Esophagus squamous epithelium (tissue), 5 donors: ENCODE measurements at places on chromosomes 13 and 19. TPM values are rescaled to one million over a fixed set of nuclear protein-coding genes. Genes with fewer than 3 reads are reported as not detected.

- no peak for DNase-seq
These were observed 699 bp downstream of the RCBTB2 start for GRCh38 chr13:48532256-48532505.

DNA sequence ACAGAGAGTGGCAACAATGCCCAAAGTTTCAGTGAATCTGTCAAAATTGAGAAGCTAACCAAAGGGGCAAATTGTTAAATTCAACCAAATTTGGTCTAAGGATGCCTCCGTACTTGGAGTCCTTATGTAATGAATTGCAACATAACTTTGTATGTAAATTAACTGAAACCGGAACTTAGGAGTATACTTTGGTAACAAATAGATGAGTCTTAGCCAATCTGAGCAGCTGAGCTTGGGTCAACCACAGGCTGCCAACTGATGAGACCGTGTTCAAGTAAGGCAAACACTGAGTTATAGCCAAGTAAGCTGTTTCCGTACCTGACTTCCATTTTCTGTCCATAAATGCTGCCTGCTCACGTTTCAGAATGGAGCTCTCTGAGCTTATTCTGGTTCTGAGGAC is 5.3 kb downstream of the VWA8 start:
- DNase-seq, result no peak

GRCh38 chr19:16142032-16142580 is 1.4 kb upstream of the HSH2D start:
- DNase-seq, result no peak

DNA sequence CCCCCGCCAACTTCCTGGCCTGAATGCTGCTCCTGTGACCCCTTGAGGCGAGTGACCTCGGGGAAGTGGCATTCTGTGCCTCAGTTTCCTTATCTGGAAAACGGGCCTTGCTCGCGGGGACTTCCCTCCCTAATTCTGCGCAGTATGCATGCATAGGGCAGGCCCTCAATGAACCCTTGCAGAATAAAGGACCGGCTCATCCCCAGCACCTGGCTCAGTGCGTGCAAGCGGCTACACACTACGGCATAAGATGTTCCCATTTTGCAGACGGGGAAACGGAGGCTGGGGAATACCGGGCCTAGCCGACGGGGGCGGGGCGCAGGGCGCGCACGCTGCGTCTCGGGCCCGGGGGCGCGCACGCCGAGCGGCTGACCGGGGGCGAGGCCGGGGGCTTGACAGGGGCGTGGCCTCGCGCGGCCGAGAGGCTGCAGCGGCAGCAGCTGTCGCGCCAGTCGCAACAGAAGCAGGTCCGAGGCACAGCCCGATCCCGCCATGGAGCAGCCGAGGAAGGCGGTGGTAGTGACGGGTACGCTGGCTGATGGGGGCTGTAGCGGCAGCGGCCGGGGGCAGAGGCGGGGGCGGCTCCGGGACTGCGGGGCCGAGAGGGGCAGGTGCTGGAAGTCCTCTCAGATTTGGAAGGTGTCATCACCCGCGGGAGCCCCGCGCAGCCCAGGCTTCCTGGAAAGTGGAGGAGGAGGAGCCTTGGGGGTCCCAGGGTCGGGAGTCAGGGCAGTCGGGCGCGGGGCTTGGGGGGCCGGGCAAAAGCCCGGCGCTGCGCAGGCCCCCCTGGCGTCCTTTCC is at the start of gene PGPEP1:
TSS of gene PGPEP1 (plus strand) at position 409 of the 800 bp plus-strand sequence. CDS start at position 493, 84 bp downstream.
- DNase-seq, result no peak

Gene THSD8
- total RNA-seq, result not detected

- DNase-seq, result no peak
These were observed 5.8 kb upstream of the USE1 start for GRCh38 chr19:17209126-17210036.

- DNase-seq, result no peak
These were observed 11.6 kb upstream of the ZNF835 start for GRCh38 chr19:56683116-56683515.

DNA sequence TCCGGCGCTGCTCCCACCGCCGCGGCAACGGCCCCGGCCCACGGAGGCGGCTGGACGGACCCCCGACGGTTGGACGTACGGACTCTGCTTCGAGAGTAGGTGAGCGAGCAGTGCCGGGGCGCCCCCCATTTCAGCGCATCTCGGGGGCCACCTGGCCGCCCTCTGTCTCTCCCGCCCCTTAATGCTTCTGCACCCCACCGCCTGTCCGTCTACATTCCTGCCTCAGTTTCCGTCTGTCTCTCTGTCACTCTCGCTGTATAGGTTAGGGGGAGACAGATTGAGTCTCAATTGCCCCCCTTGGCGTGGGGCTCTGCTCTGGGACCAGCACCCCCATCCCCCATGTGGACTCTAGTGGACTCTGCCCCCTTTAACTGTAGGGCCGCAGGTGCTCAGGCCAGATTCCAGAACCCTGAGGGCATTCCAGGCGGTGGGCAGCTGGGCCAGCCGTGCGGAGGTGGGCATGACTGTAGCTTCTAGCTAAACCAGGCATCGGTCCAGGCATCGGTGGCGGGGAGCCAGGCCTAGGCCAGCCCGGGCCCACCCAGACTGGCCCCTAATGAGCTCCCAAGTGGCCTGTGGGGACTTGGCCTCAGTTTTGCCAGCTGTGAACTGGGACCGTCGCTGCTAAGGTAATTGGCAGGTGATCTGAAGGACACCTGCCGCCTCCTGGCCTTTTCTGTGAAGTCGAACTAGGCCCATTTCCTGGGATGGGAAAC is 373 bp downstream of the TNFAIP8L1 start:
- no peak for DNase-seq

DNA sequence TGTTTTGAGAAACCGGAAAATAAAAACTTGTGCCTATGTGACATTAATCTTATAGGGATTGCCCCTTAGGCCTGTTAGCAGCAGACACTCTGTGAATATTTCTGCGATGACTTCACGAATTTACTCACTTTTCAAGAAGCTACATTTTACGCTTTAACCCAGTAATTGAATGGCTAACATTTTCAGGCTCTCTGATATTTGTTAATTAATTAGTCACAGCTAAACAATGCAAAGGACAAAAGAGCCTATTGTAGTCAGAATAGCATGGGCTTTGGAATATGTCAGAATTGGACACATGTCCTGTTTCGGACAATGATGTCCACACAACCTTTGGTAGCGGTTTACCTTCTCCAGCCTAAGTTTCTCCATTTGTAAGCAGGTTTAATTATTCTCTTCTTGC is 506.6 kb downstream of the EFNB2 start:
- no peak for DNase-seq

- no peak for DNase-seq
These were observed 8.4 kb upstream of the FLT1 start for GRCh38 chr13:28503182-28503967.

Gene ERICH4
- not detected for total RNA-seq

DNA sequence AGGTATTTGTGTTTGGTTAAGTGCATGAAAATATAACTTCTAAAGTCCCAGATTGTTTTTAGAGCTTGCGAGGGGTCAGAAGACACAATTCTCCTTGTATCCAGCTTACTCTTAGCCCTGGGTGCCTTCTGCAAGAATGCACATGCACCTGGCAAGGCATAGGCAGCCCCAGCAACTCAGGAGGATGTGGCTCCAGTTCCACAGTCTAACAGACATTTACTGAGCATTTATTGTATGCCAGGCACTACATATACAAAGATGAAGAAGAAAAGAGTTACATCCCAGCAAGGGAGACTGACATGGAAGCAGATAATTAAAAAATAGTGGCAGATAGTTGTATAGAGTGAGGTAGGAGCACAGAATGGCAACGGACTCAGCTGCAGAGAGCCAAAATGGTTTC is 101.1 kb upstream of the FRY start:
- DNase-seq, result no peak

GRCh38 chr19:30625947-30626625 is 253.9 kb downstream of the ZNF536 start:
- DNase-seq, result no peak

Gene REEP6
- total RNA-seq, result 12.9 TPM
